ENCODE measurements at places on chromosomes 6 and 20. TPM values are rescaled to one million over a fixed set of nuclear protein-coding genes. Genes with fewer than 3 reads are reported as not detected.

GRCh38 chr6:118783931-118784550, 109.9 kb upstream of the ASF1A start:
- no peaks in the 10 kb centered on the region for H3K27me3 ChIP-seq
- DNase-seq: no peak
- H3K27ac ChIP-seq: no peak overlapping the region
- H3K4me1 ChIP-seq: peaks cover 4% of the 10 kb centered on the region
- no peak overlapping the region for H3K4me3 ChIP-seq

The GRM1 gene
- 0.04 TPM for total RNA-seq

- no peak for DNase-seq
- H3K36me3 ChIP-seq: no peaks in the 10 kb centered on the region
- H3K4me1 ChIP-seq: no peaks in the 10 kb centered on the region
- H3K27ac ChIP-seq: no peak overlapping the region
- H3K27me3 ChIP-seq: no peaks in the 10 kb centered on the region
Measured at GRCh38 chr6:121886223-121886830, 450.9 kb downstream of the GJA1 start.

The KCNK5 gene
- total RNA-seq: not detected

The CPXM1 gene
- 0.81 TPM for total RNA-seq

DNA sequence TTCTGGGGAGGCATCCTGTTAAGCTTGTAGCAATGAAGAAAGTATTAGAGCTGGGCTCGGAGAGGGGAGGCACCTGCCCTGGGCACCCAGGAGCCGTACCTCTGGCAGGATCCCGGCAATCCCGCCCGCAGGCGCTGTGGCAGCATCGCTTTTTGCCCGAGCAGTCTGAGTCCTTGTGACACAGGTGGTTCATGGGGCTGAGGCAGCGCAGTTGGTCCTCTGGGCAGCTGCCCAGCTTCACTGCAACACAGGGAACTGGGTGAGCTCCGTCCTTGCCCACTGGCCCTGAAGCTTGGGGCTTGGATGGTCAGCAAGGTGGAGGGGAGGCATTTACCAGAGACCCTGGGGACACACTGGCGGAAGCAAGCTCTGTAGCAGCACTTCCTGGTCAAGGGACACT, 4.7 kb downstream of the WFDC5 start:
- no peak overlapping the region for H3K27ac ChIP-seq
- H3K4me3 ChIP-seq: no peak overlapping the region
- no peaks in the 10 kb centered on the region for H3K36me3 ChIP-seq
- no peak for DNase-seq
- no peaks in the 10 kb centered on the region for H3K4me1 ChIP-seq

DNA sequence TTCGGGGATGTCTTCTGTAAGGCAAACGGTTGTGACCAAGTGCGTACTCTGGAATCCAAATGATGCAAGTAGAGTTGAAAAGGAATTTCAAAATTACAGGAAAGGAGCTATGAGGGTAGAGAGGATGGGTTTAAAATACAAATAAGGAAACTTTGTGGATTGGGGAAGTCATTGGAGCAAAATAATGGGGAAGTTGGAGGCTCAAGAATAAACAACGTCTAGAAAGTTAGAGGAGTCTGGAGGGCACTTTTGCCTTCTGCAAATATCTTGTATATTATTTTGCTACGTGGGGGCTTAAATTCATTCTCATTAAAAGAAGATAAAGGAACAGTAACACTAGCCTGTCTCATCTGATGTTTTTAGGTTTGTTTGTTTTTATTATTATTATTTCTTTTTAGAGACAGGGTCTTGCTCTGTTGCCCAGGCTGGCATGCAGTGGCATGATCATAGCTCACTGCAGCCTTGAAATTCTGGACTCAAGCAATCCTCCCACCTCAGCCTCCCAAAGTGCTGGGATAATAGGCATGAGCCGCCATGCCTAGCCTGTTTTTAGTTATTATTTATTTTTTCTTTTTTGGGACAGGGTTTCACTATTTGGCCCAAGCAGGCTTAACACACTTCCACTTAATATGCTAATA, 55.0 kb upstream of the TNFAIP3 start:
- H3K4me1 ChIP-seq: no peaks in the 10 kb centered on the region
- H3K36me3 ChIP-seq: no peaks in the 10 kb centered on the region
- H3K27ac ChIP-seq: no peak overlapping the region
- no peak overlapping the region for H3K4me3 ChIP-seq
- no peaks in the 10 kb centered on the region for H3K27me3 ChIP-seq

DNA sequence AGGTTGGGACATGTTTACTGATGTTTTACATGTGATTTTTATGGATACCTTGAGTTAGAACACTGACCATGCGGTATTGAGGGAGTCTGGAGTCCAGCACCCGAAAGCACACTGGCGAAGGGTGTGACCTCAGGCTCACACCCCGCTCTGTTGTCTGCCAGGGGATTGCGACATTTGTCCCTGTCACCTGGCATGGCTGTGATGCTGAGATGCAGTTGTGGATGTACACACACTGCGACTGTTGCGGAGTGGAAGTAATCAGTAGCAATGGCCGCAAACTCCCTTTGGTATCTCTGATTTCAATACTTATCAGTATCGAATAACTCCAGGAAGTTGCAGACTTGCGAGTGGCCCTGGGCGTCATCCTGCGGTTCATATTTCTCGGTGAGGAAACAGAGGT, 43.2 kb downstream of the CDH4 start:
- no peaks in the 10 kb centered on the region for H3K27me3 ChIP-seq
- no peaks in the 10 kb centered on the region for H3K4me1 ChIP-seq
- DNase-seq: no peak

DNA sequence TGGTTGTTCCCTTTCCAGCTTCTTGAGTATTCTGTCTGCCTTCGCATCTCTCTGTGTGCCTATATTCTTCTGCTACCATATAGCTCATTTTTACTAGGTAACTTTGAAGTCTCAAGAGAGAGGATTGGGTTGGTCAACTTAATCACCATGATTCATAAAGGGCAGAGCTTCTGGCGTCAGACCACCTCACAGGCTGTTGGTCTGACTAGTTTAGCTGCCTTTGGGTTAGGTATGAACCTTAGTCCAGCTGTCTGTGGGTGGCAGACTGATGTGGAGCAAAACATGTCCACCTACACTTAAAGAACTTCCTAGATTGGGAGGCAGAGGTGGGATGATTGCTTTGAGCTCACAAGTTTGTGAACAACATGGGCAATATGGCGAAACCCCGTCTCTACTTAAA, 192.2 kb upstream of the SGK1 start:
- no peaks in the 10 kb centered on the region for H3K36me3 ChIP-seq
- H3K27me3 ChIP-seq: no peaks in the 10 kb centered on the region
- no peak for DNase-seq
- H3K4me3 ChIP-seq: no peak overlapping the region
- H3K4me1 ChIP-seq: no peaks in the 10 kb centered on the region
- H3K27ac ChIP-seq: no peak overlapping the region

The APOBEC2 gene
- total RNA-seq: 315 TPM

GRCh38 chr6:35050757-35051330, 90.3 kb downstream of the TCP11 start:
- H3K4me1 ChIP-seq: peaks cover 55% of the 10 kb centered on the region
- no peaks in the 10 kb centered on the region for H3K27me3 ChIP-seq
- H3K4me3 ChIP-seq: no peak overlapping the region
- no peak for DNase-seq
- H3K36me3 ChIP-seq: no peaks in the 10 kb centered on the region
- H3K27ac ChIP-seq: peak overlapping the region; percentile 71

- DNase-seq: no peak
- no peaks in the 10 kb centered on the region for H3K36me3 ChIP-seq
- H3K27me3 ChIP-seq: no peaks in the 10 kb centered on the region
- H3K4me3 ChIP-seq: peak overlapping the region; percentile 59
- H3K4me1 ChIP-seq: no peaks in the 10 kb centered on the region
- no peak overlapping the region for H3K27ac ChIP-seq
Measured at GRCh38 chr20:37384683-37385174, 38.8 kb downstream of the SRC start.

The DEFB123 gene
- not detected for total RNA-seq

DNA sequence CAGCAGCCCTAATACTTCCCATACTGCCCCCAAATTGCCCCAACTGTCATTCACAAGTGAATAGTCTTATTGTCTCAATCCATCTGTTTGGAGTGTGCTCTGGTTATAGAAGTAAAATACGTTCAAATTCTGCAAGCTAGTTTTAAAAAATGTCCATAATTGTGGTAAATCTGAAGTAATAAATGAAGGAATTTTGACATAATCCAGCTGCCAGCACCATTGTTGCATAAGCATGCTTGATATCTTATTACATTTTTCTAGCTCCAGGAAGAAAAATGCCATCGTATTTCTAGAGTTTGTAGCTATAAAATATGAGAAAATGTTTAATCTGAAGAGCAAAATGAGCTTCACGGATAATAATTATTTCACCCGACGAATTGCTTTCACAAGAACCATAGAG, 664.7 kb downstream of the RFPL4B start:
- no peak for DNase-seq
- H3K27ac ChIP-seq: no peak overlapping the region
- no peaks in the 10 kb centered on the region for H3K4me1 ChIP-seq
- H3K36me3 ChIP-seq: no peaks in the 10 kb centered on the region
- no peak overlapping the region for H3K4me3 ChIP-seq
